HFF-Myc (cell line): ENCODE measurements at places on chromosomes 1 and 21.

DNA sequence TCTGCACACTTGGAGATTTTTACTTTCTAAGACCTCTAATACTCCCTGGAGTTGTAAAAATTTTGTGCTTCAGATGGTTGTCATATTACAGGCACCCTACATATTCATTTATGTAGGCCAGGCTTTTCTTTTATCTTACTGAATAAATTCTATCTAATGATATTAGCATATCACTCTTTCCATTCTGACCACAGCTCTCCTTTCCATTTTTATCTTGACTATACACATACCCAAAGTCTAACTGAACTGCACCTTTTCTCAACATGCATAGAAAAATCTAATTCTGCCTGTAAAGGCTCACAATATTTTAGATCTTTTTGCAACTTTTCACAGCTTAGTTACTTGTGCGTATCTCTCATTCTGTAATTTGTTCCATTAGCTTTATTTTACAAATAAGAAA is 52.7 kb upstream of the TSHB start:
- DNase-seq, result no peak

DNA sequence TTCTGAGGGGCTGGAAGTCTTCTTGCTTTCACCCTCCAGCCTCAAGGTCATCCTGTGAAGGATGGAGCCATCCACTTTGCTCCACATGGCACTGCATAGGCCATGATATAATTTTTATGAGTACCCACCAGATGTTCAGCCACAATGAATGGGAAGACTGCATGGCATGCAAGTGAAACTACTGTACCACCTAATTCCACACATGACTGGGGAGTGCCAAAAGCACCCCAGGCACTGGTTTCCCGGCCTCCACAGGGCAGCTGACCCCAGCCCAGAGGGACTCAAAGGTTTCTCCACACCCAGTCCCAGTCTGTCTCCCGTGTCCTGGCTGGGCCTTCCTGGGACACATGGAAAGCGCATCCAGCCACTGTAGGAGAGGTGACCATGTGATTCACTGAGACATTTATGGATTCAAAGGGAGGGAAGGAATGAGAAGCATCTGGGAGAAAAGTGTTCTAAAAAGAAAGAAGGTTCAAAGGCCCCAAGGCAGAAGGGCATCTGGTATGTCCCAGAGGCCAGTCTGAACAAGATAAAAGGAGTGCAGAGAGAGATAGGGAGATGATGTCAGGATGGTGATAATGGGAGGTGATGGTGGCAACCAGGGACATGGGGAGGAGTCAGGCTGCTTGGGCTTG is 12.1 kb downstream of the RHOU start:
- no peak for DNase-seq

GRCh38 chr21:44910229-44911067 is 10.3 kb downstream of the ITGB2 start:
- DNase-seq, result no peak

- DNase-seq, result no peak
Observed at GRCh38 chr1:242428399-242429190, 95.9 kb downstream of the PLD5 start.

DNA sequence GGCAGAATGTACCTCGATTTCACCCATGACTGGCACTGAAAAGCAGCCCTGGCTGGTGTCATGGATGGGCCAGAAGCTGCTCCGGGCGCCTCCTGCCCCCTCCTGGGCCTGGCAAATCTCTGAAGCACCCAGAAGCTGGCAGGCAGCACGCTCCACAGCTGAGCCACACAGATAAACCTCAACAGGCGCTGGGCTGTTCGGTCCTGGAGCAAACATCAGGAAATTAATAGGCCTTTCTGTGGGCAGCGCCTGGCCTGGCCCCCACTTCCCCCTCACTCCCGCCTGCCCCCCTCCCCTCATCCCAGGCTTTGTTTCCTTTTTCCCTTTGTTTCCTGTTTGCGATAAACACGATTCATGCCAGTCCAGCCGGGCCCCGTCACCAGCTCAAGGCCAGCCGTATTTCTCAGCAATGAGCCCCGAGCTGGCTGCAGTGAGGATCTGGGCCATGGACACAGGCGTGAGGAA is 20.1 kb upstream of the DISP3 start:
- DNase-seq, result no peak

DNA sequence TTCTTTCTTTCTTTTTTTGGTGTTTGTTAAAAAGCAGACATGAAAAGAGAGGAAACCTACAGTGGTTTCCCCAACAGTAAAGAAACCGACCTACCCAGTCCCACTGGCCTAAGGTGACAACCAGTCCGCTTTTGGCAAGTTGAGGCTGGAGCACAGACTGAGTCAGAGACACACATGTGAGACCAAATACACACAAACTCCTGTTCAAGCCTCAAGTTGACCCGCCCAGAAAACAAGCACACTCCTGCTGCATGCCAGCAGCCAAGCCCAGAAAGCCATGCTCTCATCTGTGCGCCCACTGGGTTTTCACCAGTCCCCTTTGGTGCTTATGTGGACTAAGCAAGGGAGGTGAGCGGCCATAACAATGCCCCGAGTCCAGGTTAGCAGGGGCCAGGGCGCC is 64.6 kb upstream of the GPR153 start:
- DNase-seq, result no peak

DNA sequence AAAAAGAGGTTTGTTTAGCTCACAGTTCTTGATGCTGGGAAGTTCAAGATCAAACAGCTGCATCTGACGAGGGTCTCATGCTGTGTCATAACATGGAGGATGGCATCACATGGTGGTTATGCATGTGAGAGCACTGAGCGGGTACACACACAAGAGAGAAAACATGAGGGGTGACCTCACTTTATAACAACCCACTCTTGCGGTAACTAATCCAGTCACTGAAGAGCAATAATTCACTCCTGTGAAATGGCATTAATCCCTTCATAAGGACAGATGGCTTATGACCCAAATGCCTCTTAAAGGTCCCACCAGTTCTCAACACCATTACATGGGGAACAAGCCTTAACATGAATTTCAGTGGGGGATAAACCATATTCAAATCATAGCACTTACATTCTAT is 23.2 kb upstream of the CHIT1 start:
- DNase-seq, result no peak

DNA sequence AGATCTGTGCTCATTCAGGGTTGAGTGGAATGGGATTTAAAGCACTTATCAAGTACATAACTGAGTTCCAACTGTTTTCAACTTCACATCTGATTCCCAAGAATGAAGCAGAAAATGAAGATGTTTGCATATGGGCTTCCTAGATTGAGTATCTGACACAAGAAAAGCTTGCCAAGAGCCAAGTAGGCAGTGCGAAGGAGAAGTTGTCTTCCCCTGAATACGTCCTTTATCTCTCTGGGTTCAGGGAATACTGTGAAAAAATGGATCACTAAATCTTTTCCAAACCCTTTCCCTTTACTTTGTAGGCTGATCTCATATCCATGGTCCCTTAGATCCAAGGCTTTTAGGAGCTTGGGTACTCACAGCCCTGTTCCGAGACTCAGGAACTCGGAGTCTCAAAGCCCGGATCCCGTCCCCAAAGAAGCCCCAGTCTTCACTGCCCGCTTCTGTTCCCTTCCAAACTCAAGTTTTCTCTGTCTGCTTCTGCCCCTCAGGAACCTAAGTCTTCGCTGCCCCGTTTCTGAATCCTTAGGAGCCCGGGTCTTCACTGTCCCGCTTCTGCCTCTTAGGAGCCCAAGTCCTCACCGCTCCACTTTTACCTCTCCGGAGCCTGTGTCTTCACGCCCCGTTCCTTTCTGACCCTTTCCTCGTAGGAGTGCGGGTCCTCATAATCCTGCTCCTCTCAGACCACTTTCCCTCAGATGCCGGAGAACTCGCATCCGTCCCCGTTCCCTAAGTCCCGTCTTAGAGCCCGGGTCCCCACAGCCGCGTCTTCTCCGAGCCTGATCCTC is 616 bp downstream of the TAF12 start:
- no peak for DNase-seq

DNA sequence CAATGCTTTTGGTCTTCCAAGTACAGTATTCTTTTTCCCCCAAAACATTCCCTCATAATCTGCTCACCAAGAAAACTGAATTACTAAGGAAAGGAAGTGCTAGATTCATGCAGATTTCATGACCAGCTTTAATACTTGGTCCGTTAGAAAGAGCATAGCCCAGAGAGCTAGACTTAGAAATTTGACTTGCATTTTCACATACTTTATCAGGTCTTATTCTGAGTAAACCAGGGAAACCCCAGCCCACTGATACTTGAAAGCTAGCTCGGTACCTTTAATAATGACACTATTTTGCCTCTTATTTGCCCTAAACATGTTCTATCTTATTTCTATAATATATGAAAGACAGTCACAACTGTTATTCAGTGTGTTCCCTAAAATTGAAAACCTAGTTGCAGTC is 204.5 kb downstream of the TTLL7 start:
- no peak for DNase-seq

- DNase-seq, result no peak
Observed at GRCh38 chr21:39197448-39198233, 14.4 kb upstream of the PSMG1 start.

DNA sequence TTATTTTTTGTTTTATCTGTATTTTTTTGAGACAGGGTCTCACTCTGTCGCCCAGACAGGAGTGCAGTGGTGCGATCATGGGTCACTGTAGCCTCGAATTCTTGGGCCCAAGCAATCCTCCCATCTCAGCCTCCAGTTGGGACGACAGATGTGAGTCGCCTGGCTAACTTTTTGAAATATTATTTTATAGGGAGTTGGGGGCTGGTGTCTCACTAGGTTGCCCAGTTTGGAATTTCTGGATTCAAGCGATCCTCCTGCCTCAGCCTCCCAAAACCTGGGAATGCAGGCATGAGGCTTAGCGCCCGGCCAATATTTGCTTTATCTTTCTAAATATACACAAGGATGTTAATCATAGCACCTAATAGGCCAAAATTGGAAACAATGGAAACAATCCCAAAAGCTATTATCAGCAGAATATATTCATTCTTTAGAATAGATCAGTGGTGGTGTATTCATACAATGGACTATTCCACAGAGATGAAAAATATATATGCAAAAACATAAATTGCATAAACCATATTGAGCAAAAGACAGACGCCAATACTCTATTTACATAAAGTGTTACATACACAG is 55.9 kb downstream of the DAP3 start:
- no peak for DNase-seq

- no peak for DNase-seq
Observed at GRCh38 chr1:18970762-18971161, 14.3 kb upstream of the IFFO2 start.

GRCh38 chr21:36547464-36547863 is 67.5 kb upstream of the CLDN14 start:
- no peak for DNase-seq

DNA sequence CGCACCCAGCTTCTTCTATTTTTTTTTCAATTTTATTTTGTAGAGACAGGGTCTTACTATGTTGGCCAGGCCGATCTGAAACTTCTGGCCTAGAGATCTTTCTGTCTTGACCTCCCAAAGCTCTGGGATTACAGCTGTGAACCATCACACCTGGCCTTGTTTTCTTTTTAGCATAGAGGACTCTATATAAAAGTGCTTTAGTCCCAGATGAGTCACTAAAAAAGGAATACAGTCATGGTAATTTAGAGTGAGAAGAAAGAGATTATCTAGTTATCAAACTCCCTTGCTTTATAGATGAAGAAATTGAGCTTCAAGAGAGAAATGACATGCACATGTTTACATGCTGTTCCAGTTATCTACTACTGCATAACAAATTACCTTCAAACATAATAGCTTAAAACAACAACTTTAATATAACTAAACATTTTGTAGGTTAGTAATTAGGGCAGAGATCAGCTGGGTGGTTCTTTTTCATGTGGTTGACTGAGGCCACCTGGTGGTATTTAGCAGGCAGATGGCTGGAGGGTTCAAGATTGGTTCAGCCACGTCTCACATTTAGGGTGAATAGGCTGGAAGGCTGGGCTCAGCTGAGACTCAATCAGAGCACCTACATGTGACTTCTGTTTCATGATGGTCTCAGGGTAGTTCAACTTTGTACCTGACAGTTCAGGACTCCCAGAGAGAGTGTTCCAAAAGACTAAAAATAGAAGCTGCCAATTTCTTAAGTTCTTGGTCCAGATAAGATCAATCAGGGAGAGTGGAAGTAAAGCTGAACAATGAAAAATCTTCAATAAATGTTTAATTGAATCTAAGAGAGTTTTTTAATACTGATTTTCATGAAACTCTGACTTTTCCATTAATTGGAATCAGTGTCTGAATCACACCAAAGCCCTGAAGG is 16.9 kb upstream of the MTF2 start:
- DNase-seq, result no peak

- DNase-seq, result no peak
Observed at GRCh38 chr1:2817784-2818564, 16.5 kb upstream of the TTC34 start.

GRCh38 chr1:213977486-213977842 is 10.3 kb upstream of the PROX1 start:
- no peak for DNase-seq

DNA sequence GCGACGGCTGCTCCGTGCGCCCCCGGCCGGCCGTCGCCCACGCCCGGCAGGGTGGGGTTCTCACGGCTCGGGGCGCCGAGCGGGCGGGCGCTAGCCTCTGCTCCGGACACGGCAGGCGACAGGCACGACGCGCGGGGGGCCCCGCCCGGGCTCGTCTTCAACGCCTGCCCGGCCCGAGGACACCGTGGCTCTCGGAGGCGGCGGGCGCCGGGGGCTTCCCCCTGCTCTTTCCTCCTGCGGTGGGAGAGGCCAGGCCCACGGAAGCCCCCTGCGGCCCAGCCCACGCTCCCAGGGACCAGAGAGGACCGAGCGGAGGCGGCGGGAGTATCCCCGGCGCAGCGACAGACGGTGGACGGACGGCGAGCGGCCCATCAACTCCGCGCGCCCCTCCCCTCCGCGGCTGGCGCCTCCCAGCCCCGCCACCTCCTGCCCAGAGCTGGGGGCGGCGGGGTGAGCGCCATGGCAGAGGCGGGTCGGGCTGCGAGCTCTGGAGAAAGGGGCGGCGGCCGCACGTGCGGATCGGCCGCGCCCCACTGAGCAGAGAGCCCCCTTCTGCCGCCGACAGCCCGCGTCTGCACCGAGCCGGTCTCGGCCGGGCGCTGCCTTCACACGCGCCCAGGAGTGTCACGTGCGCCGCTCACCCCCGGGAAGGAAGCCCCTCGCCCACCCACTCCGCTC is at the start of the genes SHE and TDRD10:
TSS of gene SHE (minus strand) at position 347 of the 678 bp plus-strand sequence. CDS start 386 bp downstream, outside the sequence.
TSS of gene TDRD10 (plus strand) at position 154 of the 678 bp plus-strand sequence. CDS start 4,685 bp downstream, outside the sequence.
- DNase-seq, result no peak

DNA sequence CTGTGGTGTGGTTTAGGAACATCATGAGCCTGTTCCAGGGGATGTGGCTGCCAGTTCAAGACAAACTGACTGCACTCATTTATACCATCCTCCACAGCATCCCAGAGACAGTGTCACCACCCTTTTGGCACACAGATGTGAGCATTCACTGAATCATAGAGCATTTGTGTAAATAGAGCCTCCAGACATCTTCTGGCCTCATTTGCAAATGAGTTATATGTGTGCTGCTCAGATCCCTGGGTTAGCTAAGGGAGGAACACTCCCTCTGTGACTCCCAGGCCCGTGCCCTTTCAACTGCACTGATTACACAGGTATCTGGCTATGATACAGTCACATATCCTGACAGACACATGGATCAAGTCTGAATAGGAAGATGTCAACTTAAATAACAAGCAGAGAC is 351.5 kb upstream of the PLD5 start:
- no peak for DNase-seq

DNA sequence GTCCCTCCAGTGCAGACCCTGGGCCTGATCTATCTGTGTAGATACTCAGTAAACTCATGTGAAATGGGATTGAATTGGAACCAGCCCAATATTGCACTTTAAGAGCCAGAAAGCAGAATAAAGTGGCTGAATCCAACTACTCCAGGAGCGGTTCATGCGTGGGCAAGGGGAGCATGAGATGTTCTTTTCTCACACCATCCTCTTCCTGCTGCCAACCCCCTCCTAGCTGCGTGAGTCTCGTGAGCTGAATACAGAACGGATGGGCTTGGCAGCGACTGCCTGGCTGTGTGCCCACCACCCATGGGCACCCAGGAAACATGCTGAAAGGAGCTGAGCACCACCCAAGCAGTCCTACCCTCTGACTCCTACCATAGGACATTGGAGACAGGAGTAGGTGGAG is 128.3 kb downstream of the ELAVL4 start:
- no peak for DNase-seq
